ENCODE measurements at places on chromosomes 3 and 15.
A peak's percentile ranks its signal among the peaks of the same experiment; 100 is the strongest.

- no peak for DNase-seq
These were observed 96.8 kb downstream of the TUSC7 start for GRCh38 chr3:116806351-116806750.

DNA sequence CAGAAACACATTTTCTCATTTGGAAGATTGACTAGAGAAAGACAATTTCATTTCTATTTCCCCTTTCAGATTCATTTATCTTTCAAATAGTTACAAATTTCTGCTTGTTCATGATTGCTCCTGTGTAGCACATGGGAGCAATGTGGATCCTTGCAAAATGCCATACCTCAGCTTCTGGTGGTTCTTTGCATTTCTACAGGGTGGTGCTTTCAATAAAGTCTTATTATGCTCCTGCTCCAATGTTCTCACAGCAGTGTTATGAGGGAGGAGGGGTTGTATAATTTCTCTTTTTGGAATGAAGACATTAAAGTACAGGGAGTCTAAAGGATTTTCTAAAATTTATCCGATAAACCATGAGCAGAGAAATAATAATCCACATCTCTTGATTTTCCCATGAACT is 280.1 kb upstream of the ATP10A start:
- DNase-seq: no peak

GRCh38 chr3:49873623-49874022 is 3.9 kb upstream of the CAMKV start:
- DNase-seq: no peak

DNA sequence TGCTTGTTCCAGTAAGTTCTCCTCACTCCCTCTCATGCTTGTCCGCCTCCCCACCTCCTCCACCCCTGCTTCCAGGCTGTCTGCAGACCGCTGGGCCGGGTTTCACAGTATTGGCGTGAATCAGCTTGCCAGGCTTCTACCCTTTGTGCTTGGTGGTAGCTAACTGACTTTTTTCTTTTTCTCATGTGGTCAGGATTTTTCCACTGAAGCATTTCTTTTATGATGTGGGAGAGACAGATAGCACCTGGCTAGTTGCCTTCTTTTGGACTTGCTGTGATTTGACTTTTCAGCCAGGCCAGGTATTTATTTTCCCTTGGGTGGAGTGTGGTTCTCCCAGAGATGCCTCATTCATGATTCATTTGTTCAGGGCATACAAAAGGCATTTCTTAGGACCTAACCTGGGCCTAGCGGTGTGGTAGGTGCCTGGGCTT is 60.6 kb downstream of the ST6GAL1 start:
- no peak for DNase-seq

GRCh38 chr15:96326328-96327154 is 4.0 kb upstream of the NR2F2 start:
- peak; percentile 74 for DNase-seq

GRCh38 chr3:112569265-112569664 is 7.4 kb downstream of the SLC35A5 start:
- DNase-seq: no peak

GRCh38 chr3:71485896-71486295 is 97.6 kb downstream of the FOXP1 start:
- no peak for DNase-seq

- peak; percentile 57 for DNase-seq
These were observed 69.8 kb downstream of the FEM1B start for GRCh38 chr15:68347392-68347791.

DNA sequence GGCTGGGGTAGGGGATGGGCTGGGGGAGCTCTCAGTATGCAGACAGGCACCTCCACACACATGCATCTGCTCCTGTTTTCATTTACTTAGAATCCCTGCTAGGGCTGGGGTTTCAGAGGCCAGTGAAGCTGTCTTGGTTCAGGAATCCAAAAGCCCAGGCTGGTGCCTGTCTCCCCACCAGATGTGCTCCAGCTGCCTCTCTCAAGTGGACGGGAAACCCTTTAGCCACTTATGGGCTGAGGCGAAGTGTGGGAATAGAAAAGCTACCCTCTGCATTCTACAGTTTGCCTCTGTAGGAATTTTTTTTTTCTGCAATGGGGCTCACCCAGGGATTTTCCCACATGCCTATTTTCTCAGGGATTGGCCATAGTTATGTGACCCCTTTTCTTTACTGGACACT is 72.5 kb downstream of the ATP2B2 start:
- no peak for DNase-seq

GRCh38 chr15:58235961-58236360 is 97.8 kb downstream of the AQP9 start:
- no peak for DNase-seq

DNA sequence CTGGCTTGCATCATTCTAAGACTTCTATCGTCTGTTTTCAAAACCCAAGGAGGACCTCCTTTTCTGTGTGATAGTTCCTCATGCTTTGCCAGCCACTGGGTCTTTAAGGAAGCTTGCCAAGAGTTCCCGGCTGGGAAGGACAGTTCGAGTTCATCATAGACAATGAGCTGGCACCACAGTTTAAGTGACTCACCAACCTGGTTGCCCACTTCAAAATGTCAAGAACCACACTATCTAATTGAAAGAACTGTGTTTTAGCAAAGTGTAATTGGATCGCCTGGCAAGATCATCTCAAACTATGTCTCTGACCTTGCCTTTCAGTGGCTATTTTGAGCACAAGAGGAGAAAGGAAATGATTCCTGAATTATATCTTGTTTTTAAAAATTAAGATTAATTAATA is 27.9 kb downstream of the SOX2 start:
- DNase-seq: no peak

- no peak for DNase-seq
These were observed 26.1 kb upstream of the MGA start for GRCh38 chr15:41634072-41634626.

DNA sequence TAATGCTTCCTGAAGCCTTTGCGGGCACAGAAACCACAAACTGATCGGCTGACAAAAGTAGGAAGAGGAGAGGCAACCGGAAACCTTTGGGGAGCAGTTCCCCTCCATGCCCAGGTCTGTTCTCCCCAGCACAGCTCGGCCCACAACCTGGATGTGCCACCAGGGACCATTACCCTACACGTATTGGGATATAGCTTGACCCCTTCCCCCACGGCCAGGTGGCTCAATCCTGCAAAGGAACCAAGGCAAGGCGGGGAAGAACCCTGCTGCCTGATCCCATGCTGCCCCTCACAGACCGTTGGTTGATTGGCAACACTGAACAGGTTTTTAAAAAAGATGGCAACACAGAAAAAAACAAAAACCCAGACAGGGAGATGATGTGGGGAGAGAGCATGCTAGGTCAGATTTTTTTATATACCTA is 19.7 kb upstream of the TCAIM start:
- DNase-seq: no peak

DNA sequence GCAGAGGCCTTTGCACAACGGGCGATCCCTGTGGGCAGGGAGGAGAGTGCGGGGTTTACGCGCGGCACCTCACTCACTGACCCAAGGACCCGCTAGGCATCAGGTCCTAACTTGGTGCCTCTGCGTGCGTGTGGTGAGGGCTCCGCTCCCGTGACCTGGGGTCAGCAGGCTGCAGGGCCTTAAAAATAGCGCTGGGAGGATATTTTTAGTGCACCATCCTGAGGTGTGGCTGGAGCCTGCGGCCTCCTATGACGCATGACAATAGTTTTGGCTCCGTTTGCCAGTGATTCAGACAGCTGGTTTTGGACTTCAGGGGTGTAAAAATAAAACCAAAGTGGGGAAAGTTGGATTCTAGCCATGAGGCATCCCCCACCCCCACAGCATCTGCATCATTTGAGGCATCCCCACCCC is 139.0 kb downstream of the FAM43A start:
- peak; percentile 35 for DNase-seq

DNA sequence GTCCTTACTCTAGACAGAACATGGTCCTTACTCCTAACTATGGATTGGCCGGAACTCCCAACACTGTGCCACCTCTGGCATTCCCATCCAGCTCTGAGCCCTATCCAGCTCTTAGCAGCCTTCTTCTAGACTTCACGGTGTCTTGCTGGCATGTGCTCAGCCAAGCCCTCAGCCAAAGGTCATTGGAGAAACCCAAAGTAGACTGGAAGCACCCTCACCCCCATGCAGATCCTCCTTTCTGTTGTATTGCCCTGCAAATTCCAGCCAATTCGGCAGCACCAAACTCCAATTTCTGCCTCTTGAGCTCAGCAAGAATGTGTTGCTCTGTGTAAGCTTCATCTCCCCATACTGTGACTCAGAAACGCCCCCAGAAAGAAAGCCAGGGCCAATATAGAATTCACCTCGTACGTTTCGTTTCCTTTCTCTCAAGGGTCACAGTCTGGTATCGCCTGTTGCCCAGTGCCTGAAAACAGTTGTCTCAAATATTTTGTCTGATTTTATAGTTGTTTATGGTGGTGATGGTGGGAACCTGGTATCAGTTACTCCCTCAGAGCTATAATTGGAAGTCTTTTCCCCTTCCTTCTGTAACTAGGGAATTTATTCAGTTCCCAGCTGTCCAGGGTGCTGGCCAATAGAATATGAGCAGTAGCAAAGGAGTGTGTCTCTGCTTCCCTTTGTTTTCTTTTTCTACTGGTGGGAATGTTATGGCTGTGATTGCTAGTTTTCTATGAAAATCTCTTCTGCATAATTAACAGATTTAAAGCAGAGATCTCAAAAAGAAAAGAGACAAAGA is 28.4 kb upstream of the EPHB3 start:
- no peak for DNase-seq
